ENCODE measurements at places on chromosomes 5 and 9.

GRCh38 chr5:10577371-10578292, 13.8 kb downstream of the ANKRD33B start:
- DNase-seq: no peak

DNA sequence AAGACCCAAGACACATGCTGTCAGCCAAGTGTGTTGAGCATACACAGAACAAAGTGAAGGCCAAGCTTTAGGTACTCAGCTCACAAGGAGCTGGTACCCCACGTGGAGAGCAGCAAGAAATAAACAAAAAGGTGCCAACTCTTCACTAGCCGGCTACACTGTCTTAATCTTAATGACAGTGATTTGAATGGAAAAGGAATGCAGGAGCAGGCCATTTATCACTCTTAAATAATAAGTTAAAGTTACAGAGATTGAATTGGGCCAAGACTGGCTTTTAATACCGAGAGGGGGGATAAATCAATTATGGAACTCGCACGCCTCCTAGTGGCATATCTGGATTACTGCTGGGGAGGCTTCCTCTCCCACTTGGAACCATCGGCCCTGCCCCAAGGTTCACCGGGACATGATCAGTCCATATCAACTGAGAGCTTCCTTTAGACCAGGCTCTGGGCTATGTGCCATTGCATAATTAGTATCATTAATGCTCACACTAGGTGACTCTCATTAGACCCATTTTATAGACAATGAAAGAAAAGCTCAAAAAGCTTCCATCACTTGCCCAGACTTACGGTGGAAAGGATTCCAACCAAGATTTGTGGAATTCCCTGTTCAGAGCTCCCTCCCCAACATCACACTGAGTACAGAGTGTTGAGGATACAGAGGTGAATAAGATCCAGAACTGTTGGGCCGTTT, 94.0 kb downstream of the ACTL7B start:
- DNase-seq: peak; percentile 62

DNA sequence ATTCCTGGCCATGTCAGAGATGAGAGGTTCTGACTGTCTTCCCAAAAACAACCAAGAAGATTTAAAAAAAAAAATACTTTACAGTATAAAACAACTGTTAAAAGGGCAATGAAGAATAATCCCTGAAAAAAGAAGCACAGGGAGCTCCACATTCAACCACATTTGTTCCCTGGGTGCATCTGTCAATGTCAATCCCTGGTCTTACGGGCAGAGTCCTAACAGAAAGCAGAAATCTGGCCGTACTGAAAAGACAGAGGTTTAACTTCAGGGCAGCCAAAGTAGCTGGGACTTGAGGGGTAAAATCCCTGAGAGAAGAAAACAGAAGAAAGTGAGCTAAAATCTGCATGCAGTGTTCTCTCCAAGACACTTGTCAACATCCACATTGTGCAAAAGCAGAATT, 76.6 kb downstream of the RICTOR start:
- no peak for DNase-seq

DNA sequence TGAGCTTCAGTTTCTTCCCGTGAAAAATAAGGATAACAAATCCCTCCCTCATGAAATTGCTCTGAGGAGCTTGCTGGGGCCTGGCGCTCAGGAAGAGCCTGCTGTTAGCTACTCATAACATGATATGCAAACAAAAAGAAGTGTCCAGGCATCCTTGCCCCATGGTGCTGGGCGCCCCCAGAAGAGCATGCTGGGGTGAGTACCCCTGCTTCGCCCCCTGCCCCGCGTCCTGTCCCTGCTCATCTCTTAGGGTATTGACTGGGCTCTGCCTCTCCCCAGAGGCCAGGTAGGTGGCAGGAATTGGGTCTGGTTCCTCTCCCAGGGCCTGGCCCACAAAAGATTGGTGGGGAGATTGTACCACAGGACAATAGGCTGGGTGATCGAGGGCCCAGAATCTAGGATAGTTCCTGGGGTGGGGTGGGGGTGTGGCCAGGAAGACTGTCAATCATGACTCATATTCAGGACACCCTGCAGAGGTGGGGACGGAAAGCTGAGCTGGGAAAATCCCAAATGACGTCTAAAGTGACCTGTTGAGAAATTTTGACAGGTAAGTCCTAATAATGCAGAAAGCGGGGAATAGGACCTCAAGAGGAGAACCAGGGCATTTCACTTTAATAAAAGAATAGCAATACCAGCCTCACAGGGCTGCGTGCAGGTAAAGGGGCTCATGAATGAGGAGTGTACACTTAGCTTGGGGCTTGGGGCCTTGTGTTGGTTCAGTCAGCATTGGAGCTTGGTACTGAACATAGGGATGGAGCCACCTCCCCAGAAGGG, 8.9 kb downstream of the PITX1 start:
- DNase-seq: no peak

DNA sequence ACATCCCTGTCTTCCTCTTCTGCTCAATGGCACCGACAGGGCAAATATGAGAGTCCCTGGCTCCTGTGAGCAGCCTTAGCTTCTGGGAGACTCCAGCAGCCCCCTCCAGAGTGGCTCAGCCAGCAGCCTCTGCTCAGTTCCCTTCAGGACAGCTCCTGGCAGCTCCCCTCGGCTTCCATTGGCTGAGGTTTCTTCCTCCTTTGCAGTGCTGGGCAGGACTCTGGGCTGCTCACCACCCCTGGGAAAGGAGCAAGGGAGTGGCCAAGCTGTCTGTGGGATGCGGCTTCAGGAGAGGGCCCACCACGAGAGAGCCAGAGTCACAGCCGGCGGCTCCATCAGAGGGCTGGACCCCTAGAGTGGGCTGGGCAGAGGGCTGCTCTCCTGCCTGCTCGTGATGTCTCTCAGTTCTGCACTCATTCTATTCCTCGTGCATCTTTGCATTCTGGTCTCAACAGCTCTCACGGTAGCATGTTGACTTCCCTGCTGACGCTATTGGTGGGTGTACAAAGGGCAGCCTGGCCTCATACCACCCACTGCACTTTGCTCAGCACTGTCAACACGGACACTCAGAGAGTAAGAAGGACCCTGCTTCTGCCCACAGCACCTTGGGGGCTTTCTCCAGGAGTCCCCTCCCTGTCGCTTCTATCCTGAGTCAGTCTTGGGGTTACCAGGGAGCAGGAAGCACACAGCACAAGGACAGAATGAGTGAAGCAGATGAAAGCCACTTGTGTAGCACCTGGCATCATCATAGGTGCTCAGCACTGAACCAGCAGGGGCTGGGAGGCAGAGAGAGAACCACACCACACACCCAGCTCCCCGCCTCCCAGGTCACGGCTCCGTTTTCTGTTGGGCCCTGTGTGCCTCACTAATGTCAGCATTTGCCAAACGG, 80.9 kb upstream of the ALDH1B1 start:
- no peak for DNase-seq

DNA sequence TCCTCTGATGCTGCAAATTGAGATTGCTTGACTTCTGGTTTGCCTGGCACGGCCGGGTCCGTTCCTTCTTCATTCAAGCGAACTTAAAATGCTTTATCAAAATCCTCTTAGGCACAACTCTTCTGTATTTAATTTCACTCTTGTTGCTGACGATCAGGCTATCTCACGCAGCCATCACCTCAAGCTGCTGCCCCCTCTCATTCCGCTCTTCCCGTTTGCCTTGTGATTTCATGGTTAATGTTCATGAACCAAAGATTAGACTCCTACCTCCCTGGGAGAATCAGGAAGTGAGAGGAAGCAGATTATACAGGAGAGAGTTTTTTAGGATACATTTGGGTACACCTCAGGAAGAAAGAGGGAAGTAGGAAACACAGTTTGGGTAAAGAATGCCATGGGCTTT, 22.6 kb downstream of the QRFP start:
- no peak for DNase-seq

DNA sequence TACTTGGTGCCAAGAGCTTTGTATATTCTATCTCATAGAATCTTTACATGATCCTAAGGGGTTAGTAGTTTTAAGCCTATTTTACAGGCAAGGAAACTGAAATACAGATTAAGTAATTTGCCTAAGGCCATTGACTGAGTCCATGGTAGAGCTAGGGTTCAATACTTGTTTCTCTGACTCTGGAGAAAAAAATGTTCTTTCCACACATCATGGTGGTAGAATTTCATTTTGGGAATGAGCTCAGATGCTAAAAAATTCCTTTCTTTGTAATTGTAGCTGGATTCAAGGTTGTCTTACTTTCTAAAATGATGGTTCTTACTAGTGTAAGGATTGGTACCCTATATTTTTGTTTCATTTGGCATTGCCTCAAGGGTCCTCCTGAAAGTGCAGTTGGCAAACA, 86.0 kb downstream of the ANKRD55 start:
- DNase-seq: no peak

GRCh38 chr5:108801776-108802175, 54.1 kb downstream of the FER start:
- no peak for DNase-seq

DNA sequence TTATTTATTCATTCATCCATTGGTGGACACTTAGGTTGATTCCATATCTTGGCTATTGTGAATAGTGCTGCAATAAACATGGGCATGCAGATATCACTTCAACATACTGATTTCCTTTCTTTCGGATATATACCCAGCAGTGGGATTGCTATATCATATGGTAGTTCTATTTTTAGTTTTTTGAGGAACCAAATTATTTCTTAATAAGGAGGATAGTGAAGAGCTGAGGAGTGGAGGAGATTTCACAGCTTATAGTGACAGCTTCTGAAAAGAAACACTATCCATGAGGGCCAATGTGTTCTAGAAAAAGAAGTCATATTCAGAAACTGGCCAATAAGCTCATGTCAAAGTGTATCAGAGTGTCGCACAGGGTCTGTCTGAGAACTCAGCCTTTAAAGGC, 183.3 kb downstream of the SEC61B start:
- no peak for DNase-seq

- no peak for DNase-seq
Measured at GRCh38 chr5:178297751-178298150, 65.1 kb upstream of the PHYKPL start.

DNA sequence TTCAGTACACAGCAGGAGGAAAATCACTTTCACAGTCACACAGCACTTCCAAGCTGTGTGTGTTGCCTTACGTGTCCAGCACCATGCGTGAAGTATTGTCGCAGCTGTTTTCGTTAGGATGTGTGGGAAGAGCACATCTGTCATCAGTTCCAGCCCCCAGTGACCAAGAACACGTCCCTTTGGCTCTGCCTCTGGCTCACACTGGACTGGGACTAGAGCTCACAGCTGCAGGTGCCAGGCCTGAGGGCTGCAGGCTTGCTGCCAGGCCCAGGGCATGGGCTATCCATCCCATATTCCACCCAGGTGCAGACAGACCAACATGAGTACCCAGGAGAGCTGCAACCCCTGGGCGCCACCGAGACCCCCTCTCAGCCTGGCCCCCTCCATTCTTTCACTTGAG, 60.5 kb upstream of the ANKRD33B start:
- DNase-seq: no peak

GRCh38 chr5:80565330-80565729, 4.8 kb downstream of the ANKRD34B start:
- no peak for DNase-seq

DNA sequence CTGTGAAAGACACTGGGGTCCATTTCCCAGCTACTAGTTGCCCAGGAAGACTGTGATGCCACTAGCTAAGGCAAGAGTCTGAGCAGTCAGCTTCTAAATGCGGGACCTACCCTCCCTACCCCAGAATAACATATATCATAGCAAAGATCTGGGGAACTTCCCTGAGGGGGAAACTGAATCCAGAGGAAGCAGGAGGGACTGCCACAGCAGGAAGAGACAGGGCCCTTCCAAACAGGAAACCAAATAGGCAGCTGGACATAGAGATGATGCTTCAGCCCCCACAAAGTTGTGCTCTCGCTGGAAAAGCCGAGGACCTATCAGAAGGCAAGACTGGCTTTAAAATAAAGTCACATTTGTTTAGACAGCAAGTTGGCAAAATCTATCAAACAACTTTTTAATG, 51.1 kb downstream of the KLHL3 start:
- no peak for DNase-seq

Measured in glutamatergic neuron (in vitro differentiated cells).